Fibroblast of mammary gland (primary cell): ENCODE measurements at places on chromosomes 7 and 10.
A peak's percentile ranks its signal among the peaks of the same experiment; 100 is the strongest.

- no peak for DNase-seq
Measured at GRCh38 chr7:5545222-5545914, 121.7 kb upstream of the TNRC18 start.

DNA sequence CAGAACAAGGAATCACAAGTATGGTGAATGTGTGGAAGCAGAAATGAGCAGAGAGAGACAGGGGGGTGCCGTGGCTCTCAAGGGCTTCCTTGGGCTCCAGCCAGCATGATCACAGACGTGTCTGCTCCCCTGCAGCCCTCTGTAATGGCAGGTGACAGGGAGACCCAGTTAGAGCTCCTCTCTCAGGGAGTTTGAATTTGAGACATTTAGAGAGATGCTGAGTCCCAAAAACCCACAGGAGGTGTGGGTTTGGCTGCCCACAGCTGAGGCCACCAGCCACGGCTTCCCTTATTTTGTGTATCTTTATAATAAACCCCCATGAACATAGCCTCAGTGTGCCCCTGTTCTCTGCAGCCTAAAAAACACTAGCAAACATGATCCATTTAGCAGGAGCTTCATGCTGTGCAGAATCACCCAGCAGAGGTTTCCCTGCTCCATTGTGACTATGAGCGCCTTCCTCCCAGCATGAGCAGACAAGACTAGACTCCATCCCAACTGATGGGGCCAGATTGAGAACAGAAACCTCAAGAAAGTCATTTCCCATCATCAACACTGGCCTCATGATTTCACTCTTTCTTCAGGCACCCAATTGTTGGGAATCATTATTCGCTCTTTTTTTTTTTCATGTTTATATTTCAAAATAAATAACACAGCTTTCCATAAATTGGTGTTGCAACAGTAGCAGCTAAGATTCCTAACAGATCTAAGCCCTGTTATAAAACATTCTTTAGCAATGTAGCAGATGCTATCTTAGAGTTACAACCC lies 13.4 kb downstream of the NOD1 start:
- DNase-seq = peak; percentile 39

GRCh38 chr7:54260941-54261371 lies 281.2 kb upstream of the VSTM2A start:
- DNase-seq = peak; percentile 97

- no peak for DNase-seq
Measured at GRCh38 chr7:74657692-74658177, at the start of gene GTF2I. Gene GTF2I (plus strand): TSS chr7:74657718. CDS start chr7:74689129, 31,411 bp downstream.
